ENCODE measurements at places on chromosomes 6 and 20. TPM values are rescaled to one million over a fixed set of nuclear protein-coding genes. Genes with fewer than 3 reads are reported as not detected.

The SNX21 gene
- 7.9 TPM for total RNA-seq

The MYB gene
- 0.18 TPM for total RNA-seq

The SRSF3 gene
- total RNA-seq, result 58.7 TPM

The LY6G6F gene
- total RNA-seq, result not detected

The MEI4 gene
- 0.10 TPM for total RNA-seq

The PTCRA gene
- not detected for total RNA-seq

The PTGIS gene
- total RNA-seq, result 20.3 TPM

The RBL1 gene
- 2.2 TPM for total RNA-seq

The WFDC5 gene
- not detected for total RNA-seq

The CCM2L gene
- total RNA-seq, result 1.5 TPM

The POLR3F gene
- total RNA-seq, result 3.1 TPM

The RSPH9 gene
- total RNA-seq, result not detected

The TBC1D32 gene
- total RNA-seq, result 0.75 TPM

The EFCAB8 gene
- 0.15 TPM for total RNA-seq

The IBTK gene
- total RNA-seq, result 27.7 TPM

The PLCB1 gene
- total RNA-seq, result 3.9 TPM

The CYP24A1 gene
- total RNA-seq, result not detected

The TCP11 gene
- total RNA-seq, result not detected

The PLCB4 gene
- total RNA-seq, result 0.23 TPM

The TTI1 gene
- total RNA-seq, result 10.3 TPM

The DDR1 gene
- 5.1 TPM for total RNA-seq

The ADGB gene
- not detected for total RNA-seq

The TPD52L1 gene
- 49.7 TPM for total RNA-seq

The HUS1B gene
- 0.23 TPM for total RNA-seq

The RHAG gene
- 0.38 TPM for total RNA-seq

The PHACTR3 gene
- total RNA-seq, result 0.25 TPM

The GRM1 gene
- not detected for total RNA-seq

The TREML1 gene
- total RNA-seq, result not detected

The RBM24 gene
- 0.05 TPM for total RNA-seq

The LRFN2 gene
- total RNA-seq, result 0.05 TPM

The ADGRG6 gene
- 84.4 TPM for total RNA-seq

The SMLR1 gene
- total RNA-seq, result 22.2 TPM

The ZNF343 gene
- total RNA-seq, result 4.3 TPM

The COL11A2 gene
- 0.55 TPM for total RNA-seq

The CST2 gene
- total RNA-seq, result not detected

The AGPAT1 gene
- total RNA-seq, result 32.4 TPM

The FAM217A gene
- not detected for total RNA-seq

The C20orf202 gene
- not detected for total RNA-seq

The SCRT2 gene
- total RNA-seq, result not detected

The EPHA7 gene
- 0.10 TPM for total RNA-seq

The FYN gene
- total RNA-seq, result 30.0 TPM

The HLA-DPB1 gene
- total RNA-seq, result 11.3 TPM

The MYLIP gene
- 3.1 TPM for total RNA-seq

The HS3ST5 gene
- total RNA-seq, result not detected

The TMEM170B gene
- 4.3 TPM for total RNA-seq

The FIG4 gene
- total RNA-seq, result 4.6 TPM

The PRSS35 gene
- total RNA-seq, result not detected

The KCNQ5 gene
- not detected for total RNA-seq

The NKX2-2 gene
- total RNA-seq, result not detected

The ENPP4 gene
- 3.8 TPM for total RNA-seq

The KCNK15 gene
- 0.20 TPM for total RNA-seq

The IL17A gene
- total RNA-seq, result not detected

The OXT gene
- total RNA-seq, result 8.4 TPM

The CYP39A1 gene
- 35.9 TPM for total RNA-seq

The FOXC1 gene
- 0.38 TPM for total RNA-seq

The CLVS2 gene
- not detected for total RNA-seq

The TGM3 gene
- 0.25 TPM for total RNA-seq

The PRDM1 gene
- 1.0 TPM for total RNA-seq

All from left lobe of liver (tissue), 2 donors.